CD4-positive, CD25-positive, alpha-beta regulatory T cell (primary cell): ENCODE measurements at places on chromosomes 3 and 15.

GRCh38 chr3:46200790-46201189, 7.3 kb downstream of the CCR1 start:
- DNase-seq, result no peak

- DNase-seq, result no peak
These were observed 1.0 kb upstream of the THUMPD3 start for GRCh38 chr3:9361691-9362388.

- DNase-seq, result no peak
These were observed 8.2 kb downstream of the CHST14 start for GRCh38 chr15:40479024-40479423.

GRCh38 chr3:30989276-30990030, 95.0 kb upstream of the GADL1 start:
- no peak for DNase-seq

DNA sequence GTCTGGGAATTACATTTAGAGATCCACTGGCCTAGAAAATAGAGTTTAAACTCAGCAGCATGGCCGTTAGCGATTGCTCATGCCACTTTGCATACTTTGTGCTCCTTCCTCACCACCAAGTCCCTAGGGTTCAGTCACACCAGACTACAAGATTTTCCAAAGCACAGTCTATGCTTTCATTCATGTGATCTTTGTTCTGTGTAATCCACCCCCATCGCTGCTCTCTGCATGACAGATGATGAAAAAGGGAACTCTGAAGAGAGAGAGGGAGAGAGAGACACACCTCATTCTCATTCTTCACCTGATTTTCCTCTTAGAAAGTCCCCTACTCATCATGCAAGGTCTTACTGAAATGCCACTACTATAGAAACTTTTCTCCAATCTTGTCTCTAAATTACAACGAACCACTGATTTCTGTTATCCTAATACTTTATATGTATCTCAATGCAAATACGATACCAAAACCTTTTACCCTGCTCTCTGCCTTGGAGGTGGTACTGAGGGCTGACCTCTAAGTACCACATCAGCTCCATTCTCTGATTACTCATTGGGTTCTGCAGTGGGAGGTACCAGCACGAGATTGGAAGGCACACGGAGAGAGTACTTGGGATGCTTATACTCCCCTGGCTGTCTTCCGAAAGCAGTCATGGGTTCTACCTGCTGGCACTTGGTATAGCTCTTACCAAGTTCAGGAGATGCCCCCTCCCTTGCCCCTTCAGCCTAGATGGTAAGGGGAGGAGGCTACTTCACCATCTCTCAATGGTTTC, 1.1 kb upstream of the PARP15 start:
- peak; percentile 18 for DNase-seq

DNA sequence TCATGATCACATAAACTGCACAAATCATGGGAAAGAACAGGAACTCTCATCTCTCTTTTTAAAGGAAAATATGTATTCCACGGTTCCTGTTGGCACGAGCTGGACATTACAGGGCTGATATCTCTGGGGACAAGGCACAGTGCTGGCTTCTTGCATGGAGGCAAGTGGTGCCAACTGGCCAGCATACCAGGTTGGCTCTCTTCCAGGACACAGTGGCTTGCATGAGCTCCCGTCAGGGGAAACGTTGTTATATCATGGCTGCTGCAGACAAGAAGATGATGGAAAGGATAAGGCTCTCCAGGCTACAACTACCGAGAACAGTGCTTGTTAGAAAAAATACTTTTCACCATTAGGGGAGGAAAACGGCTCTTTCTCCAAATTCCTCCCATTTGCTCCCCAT, 283.9 kb downstream of the RORA start:
- no peak for DNase-seq

DNA sequence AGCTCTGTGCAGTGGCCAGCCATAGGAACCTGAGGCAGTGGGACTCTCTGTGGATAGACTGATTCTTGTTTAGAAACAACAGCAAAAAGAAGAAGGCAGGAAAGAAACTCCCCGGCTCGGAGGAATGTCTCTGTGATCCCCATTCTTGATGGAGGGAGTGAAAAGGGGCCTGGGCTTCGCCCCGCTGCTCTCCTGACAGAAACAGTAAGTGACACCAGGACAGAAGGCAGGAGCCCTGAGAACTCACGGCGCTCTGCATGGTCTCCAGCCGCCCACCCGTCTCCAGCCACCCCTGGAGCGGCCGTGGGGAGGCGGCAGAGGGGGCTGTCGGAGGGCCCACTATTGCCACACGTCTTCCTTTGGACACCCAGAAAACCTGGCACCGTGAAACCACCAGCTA, 35.7 kb upstream of the PARL start:
- DNase-seq, result no peak

DNA sequence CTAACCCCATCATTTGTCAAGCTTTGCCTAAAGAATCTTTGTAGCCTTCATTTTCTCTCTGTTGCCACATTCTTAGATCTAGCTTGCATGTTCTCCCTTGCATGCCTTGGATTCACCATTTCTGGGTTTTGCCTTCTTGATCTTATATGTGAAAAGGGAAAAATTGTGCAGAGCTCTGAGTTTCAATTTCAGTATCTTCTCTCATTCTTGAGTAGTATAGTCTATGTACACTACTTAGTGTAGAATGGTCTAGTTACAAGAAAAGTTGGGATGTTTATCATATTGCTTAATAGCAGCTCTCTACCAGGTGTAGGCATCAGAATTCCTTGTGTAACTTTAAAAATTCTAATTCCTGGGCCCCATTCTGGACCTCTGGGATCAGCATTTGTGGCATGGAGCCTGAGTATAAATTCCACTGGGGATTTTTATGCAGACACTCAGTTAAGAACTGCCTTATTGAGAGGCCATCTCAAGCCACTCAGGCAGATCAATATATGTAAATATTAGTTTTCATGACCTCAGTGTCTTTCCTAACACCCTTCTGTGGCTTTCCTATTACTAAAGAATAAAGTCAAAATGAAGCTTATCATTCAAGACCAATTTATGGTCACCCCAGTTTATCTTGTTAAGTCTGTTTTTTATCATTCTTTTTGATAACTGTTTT, 23.4 kb downstream of the GTF2E1 start:
- no peak for DNase-seq

DNA sequence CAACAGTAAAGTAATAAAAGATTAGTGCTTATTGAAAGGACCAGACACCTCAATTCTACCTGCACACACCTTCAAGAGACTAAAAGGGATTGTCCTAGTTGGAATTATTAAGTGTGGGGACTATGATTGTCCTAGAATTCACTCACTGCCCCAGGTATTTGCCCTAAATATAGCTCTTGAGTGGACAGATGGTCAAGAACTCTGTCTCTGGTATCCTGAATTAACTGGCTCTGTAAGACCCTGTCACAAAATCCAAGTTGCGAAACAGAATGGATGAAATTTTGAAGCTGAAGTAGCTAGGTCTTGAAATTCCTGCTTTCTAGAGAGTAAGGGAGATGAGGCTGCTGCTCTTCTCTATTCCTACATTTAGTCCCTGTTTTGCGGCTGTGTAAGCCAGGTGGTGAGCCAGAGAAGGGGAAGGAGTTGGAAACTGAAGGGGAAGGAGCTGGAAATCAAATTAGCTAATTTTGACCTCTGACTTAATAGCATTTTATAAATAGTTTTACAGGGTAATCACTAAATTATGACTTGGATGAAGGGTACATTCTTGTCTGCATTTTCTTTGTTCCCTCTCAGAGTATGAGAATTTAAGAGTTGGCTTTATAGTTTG, 34.5 kb downstream of the KBTBD12 start:
- DNase-seq, result no peak

DNA sequence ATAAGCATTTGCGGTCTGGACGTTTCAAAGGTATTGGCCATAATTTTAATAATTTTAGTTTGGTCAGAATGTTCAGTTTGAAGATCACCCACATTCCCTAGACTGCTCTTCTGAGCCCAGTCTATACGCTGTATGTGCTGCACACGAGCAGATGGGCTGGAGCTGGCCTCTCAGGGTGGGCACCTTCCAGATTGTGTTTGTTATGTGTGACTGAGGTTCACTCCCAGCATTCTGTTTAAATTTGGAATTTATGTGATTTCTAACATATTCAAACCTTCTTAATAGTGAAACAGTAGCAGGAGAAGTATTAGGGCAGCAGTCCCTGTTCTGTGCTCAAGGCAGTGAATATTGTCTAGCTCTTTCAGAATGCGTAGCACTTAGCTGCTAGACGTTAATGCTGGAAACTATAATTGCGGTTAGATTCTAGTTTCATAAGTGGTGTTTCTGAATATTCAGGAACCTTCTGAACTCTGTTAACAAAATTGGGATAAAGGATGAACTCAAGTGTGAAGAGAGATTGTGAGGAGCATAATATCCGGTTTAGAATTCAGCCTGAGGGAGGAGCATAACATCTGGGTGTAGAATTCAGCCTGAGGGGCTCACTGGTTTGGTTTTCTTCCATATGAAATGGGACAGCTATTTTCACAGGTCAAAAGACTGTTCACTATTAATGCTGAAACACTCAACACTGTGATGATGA, 68.6 kb upstream of the RPL35A start:
- DNase-seq, result no peak

DNA sequence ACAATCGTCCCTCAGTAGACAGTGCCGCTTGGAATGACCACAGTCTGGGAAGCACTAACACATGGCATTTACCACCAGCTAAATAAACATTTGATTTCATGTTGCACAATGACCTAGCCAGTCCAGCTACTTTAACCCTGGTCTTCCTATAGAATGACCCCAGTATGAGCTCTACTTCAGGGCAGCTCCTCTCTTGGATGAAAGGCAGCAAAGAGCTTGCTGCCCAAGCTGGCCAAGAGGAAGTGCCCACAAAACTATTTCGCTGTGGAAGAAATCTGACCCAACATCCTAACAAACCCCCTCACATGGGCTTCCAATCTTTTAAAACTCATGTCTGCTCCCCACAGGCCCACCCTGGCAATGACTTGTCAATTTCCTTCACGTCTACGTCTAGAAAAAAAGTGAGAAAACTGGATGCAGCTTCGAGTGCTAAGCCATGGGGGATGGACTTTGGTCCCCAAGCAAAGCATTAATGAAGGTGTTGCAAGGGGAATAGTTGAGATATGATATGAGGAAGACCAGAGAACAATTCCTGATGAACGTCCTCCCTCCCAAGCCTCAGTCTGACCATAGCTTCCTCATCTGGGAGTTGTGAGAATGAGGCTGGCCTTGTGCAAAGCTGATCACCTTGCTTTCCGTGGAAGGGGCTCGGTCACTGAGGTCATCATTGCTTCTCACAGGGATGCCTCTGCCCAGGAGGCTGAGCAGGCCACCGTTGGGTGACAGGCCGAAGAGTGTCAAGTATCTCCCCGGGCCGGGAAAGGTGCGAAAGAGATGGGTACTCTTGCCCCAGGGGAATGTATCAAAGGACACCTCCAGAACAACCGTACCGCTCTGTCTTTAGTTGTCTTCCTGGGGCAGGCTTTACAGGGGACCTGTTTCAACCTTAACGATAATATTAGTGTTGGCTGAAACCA, 964 bp downstream of the SLC25A20 start:
- DNase-seq, result no peak

DNA sequence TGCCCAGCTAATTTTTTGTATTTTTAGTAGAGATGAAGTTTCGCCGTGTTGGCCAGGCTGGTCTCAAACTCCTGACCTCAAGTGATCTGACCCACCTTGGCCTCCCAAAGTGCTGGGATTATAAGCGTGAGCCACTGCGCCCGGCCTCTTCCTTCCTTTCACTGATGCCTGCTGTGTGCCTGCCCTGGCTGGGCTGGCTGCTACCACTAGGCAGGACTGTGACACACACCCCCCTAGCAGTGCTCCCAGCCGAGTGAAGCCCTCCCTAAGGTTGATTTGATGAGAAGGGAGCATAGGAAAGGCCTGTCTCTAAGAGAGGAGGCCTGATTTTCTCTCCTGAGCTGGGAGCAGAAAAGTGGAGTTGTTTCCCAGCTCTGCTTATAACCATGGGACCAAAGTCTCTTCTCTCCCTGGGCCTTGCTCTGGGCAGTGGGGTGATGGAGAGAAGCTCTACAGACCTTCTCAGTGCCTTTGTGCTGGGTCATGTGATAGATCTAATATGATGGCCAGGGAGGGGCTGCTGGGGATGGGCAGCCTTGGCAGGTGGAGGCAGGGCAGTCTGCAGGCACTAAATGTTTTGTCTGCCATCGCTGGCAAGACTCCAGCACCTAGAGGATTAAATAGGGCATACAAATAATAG, 20.1 kb upstream of the SFMBT1 start:
- no peak for DNase-seq

DNA sequence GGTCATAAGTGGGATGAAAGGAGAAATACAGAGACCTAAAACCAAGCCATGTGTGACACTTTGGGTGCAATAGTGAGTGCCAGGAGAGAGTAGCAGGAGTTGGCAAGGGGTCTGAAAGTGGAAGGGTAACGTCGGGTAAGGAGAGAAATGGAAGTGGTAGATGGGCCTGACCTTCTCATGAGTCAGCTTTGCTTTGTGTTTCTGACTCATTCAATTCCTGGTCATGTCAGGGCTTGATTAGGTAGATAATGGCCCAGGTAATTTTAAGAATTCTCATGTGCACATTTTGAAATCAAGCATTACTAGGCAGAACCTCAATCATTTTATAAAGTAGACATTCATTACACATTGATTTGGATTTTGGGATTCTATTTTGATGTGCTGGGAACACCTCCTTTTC, 262.5 kb downstream of the SOX2 start:
- no peak for DNase-seq

DNA sequence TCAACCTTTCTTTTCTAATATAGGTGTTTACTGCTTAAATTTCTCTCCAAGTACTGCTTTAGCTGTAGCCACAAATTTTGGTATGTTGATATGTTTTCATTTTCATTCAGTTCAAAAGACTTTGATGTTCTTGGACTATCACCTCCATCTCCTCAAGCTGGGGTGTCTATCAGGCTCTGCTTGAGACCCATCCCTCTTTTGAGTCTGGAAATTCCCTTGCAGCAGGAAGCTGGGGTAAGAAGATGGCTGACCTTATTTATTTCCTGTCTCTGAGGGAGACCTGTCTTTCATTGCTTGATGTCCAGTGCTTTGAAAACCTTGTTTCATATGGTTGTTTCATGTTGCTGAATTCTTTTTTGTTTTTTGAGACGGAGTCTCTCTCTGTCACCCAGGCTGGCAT, 60.5 kb upstream of the ADPGK start:
- no peak for DNase-seq

DNA sequence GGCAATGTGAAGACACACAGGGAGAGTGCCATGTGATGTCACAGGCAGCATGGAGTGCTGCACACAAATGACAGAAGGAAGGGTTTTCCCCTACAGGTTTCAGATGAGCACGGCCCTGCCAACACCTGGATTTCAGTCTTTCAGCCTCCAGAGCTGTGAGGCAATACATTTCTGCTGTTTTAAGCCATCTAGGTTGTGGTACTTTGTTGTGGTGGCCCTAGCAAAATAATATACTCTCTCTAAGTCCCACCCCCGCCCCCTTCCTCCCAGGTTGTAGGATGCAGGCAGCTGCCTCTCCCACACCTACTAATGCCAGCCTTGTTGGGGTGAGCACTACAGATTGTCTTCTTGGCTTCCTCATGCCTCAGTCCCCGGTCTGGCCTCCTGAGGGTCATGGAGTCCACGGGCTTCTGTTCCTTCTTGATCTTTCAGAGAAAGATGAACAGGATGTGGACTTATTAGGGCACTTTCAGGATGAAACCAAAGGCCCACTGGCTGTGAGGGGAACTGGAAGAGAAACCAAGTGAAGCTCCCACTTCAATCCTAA, 180.0 kb downstream of the CD47 start:
- no peak for DNase-seq

- DNase-seq, result no peak
These were observed 14.1 kb downstream of the ACAA1 start for GRCh38 chr3:38122712-38123290.
